ENCODE measurements at places on chromosomes 1 and 21.

DNA sequence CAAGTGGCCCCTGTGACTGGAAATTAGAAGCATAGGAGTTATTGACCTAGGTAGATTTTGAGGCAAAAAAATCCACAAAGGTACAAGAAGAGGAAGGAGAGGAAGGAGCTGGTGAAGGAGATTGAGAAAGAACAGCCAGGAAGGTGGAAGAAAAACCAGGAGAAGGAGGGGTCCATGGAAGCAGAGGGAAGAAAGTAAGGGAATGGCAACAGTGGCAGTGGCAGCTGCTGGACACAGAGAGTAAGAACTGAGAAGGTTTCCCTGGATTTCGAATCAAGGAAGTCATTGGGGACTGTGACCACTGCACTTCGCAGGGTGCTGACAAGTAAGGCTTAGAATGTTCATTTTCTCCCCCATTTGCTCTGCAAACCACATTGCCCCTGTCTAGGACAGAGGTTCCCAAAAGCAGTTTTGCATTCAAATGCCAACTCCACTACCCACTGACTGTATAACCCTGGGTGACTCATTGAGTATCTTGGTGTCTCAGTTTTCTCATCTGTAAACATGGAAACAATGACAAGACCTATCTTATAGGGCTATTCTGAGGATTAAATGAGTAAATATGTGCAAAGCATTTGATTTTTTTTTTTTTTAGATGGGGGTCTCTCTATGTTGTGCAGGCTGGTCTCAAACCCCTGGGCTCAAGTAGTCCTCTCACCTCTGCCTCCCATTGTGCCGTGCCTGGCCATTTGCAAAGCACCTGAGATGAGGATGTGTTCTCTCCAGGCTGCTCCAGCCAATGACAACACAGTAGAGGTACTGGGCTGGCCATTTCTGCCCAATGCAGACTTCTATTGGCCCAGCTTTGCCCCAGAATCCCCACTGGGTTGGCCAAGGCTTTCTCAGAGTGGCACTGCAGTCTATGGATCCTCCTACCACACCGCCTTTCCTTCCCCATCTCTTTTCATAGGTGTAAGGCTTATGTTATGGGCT lies 9.3 kb upstream of the CAPN2 start:
- no peak for DNase-seq

- DNase-seq, result no peak
These were observed 190.2 kb upstream of the NR5A2 start for GRCh38 chr1:199837321-199837720.

- no peak for DNase-seq
These were observed 65.1 kb upstream of the DPT start for GRCh38 chr1:168794057-168794456.

GRCh38 chr1:146051452-146051851 lies 29.9 kb upstream of the HJV start:
- no peak for DNase-seq

DNA sequence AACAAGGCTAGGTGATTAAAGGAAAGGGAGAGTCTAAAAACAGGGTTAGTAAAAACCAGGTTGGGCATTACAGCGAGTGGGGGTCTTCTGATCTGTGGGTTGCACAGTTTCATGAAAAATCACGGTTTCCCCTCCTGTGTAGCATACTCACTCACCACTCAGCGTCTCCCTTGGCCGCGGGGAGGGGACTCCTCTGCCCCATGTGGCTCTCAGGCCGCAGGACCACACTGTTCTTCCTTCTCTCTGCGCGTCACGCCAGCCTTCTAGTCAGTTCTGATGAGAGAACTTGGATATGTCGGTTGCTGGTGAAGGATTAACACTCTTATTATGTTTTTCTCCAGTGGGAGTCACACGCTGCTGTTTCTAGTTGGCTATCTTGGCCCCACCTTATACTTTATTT lies 254.6 kb upstream of the LRRC7 start:
- DNase-seq, result no peak

GRCh38 chr1:159171688-159172501 lies 480 bp downstream of the CADM3 start:
- DNase-seq, result no peak

- peak; percentile 88 for DNase-seq
These were observed 13.3 kb downstream of the POLR3GL start for GRCh38 chr1:145977486-145978470.

- no peak for DNase-seq
These were observed 65.8 kb downstream of the MEGF6 start for GRCh38 chr1:3545363-3546047.

DNA sequence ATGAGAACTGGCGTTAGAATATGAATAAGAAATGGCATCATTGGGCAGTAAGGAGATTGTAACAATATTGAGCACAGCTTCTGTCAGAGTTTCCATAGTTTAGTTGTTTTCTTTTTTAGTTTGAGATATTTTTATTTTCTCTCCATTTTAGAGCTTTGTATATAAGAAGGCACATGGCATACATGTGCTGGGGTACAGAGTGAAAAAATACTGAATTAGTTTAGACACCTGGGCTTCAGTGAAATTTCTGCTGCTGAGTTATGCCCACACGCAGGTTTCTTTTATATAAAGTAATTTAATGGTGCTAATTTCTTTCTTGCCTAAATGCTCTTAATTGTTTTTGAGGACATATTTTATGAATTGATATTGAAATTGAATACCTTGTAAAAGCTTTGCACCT lies 53.6 kb upstream of the RWDD3 start:
- DNase-seq, result no peak

DNA sequence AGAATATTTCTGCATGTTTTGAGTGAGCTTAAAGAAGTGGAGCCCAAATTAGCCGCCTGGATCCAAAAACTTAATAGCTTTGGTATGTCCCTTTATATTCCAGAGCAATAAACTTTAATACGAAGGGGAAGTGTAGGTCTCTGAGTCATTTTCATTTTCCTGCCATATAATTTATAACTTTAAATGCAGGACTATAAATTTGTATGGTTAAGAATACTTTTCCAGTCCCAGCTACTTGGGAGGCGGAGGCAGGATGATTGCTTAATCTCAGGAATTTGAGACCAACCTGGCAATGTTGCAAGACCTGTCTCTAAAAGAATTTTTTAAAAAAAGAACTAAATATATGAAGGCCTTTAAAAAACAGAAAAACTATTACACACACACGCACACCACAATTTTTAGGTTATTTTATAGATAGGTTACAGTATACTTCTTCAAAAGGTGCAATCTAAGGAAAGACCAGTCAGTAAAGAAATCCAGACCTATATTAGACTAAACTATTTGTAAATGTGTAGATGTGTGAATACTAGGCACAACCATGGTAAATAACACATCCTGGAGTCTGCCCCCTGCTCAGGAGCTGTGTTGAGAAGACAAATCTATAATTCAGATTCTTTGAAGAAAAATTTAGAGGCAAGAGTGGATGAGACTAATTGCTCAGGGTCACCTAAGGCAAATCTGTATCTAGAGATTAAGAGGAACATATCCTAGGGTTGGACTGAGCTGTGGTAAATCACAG lies 80.3 kb downstream of the TTC3 start:
- DNase-seq, result no peak

- no peak for DNase-seq
These were observed 554.3 kb upstream of the CHRM3 start for GRCh38 chr1:238832106-238832505.

DNA sequence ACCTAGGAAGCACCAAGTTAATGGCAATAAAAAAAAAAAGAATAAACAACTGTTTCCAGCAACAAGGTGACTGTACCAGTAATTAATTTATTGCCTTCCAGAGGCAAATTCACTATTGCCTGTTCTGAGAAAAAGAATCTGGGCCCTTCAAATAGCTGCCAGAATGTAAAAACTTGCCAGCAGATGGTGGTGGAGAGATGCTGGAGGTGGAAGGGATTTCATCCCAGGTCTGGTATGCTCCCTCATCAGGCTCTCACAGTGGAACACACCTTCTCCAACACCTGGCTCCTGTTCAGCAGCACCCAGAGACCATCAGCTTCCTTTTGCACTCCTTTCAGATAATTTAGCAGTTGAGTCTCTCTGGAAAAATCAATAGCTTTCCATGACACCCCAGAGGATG lies 792.9 kb upstream of the ADAMTS5 start:
- DNase-seq, result no peak

DNA sequence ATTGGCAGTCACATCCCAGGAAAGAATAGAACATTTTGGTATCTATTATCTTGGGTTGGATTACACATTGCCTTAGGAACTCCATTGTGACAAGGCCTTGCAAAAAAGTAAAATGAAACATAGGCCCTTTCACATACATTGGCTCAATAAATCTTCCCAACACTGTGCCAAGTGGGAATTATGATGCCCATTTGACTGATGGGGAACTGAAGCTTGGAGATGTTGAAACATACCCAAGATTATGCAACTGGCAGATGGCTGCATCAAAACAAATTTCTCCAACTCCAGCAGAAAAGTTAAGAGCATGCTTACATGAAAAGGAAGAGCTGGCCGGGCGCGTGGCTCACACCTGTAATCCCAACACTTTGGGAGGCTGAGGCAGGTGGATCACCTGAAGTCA lies 26.9 kb downstream of the PLEKHO1 start:
- no peak for DNase-seq
